ENCODE measurements at places on chromosomes 5 and 9.

DNA sequence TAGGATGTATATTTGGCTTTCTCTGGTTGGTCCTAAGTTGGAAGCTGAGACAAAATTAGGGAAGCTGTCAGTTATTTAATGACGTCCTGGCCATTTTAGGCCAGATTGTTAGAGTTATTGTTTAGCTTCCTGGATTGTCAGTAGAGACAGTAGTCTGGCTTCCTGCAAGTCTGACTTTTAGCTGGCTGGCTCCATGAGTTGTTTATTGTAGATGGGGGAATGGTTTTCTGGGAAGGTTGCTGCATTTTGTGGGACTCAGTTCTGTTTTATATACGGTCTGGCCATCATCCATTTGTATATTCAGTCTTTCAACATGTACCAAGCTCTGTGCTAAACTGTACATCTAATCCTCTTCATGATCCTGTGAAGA is 68.3 kb downstream of the SGCD start:
- no peak for DNase-seq

DNA sequence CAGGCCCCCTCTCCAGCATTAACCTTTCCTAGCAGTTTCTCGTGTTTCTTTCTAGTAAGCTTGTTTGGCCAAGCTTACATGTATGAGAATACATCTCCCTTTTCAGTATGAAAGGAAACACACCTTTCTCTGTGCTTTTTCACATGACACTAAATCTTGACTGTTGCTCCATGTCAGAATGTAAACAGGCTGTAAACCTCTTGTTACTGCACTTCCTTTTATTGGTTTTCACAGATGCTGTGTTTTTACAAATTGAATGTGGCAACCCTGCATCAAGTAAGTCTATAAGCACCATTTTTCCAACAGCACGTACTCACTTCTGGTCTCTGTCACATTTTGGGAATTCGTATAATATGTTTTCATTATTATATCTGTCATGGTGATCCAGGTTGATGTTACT is 2.2 kb upstream of the CANX start:
- no peak for DNase-seq

- no peak for DNase-seq
These were observed 9.1 kb upstream of the RFK start for GRCh38 chr9:76403352-76403751.

- no peak for DNase-seq
These were observed 57.3 kb downstream of the UBE2QL1 start for GRCh38 chr5:6505783-6506557.

DNA sequence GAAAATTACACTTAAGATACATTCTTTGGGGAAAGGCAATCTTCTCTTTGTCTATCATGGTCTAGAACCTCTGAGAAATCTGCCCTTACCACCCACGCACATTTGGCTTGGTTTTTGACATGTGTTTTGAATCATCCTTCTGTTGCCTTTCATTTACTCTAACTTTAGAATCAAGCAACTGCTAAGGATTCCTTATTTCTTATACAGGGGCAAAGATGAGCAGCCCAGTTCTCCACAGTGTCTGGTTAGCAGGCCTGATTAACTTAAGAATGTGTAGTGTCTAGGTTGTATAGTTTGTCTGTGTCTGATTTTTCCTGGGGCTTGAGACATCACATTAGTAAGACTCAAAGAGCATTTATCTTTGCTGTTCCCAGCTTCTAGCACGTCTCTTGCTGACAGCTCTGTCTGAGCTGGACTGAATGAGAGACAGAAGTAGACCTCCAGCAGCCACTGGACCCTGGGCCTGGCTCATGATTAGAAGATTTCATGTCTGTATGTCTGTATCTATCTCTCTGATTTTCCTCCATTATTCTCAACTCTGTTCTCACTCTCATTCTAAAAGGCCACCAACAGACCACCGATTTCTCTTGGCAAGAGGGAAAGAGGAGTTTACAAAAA is 31.8 kb upstream of the PCA3 start:
- DNase-seq = no peak

DNA sequence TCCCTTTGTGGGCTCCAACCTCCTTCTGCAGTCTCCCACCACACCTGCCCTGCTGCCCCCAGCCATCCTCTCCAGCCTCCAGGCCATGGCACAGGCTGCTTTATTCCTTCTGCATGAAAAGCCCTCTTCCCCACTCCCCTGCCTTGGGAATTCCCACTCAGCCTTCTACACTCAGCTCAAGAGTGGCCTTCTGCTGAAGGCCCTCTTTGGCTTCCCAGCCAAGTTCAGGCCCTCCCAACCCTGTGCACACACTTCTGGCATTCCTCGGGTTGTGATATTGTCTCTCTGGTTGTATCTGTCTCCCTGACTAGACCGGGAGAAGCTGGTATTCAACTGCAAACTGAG is 5.7 kb downstream of the SHB start:
- DNase-seq = no peak

DNA sequence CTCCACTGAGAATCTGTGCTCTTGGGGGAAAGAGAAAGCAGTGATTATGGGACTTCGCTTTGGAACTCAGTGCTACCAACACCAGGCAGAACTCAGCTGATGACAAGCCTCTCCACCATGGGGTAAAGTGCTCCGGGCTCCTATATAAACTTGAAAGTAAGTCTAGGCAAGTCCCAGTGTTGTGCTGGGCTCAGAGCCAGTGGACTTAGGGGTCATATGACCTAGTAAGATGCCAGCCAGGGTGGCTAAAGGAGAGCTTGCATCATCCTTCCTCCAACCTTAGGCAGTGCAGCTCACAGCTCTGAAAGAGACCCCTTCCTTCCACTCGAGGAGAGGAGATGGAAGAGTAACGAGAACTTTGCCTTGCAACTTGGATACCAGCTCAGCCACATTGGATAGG is 35.1 kb upstream of the FREM1 start:
- DNase-seq = no peak

DNA sequence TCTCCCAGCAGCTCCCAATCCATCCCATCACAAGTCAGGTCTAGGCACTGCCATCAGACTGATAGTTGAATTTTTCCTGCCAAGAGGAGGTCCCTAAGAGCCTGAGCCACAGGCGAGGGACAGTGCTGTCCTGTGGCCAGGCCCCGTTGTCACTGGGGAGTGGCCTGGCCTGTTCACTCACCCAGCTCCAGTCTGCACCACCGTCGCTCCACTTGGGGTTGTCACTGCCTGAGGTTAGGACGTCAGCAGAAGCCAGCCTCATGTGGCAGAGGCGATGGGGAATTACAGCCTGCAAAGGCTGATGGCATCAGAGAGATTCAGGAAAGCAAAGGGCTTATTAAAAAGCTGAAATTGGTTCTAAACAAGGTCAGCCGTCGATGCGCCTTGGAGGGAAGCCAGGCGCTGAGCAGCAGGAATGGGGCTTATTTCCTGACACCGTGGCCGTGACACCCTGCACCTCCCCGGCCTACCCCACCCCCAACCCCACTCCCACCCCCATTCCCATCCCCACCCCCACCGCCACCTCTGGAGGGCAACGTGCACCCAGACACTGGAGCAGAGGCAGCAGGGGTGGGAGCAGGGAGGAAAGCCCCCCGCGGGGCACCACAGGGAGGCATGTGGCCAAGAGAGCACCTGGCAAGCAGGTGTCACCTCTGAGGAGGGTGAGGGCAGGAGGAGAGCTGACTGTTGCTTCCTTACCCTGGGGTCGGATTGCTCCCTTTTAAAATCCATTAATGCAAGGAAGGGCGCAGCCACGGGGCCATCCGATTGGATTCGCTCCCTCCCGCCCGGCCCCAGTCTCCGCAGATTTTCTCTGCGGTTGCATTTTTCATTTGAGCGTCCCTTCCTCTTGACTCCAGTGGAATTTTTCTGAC is 3.1 kb upstream of the DBH start:
- DNase-seq = no peak

DNA sequence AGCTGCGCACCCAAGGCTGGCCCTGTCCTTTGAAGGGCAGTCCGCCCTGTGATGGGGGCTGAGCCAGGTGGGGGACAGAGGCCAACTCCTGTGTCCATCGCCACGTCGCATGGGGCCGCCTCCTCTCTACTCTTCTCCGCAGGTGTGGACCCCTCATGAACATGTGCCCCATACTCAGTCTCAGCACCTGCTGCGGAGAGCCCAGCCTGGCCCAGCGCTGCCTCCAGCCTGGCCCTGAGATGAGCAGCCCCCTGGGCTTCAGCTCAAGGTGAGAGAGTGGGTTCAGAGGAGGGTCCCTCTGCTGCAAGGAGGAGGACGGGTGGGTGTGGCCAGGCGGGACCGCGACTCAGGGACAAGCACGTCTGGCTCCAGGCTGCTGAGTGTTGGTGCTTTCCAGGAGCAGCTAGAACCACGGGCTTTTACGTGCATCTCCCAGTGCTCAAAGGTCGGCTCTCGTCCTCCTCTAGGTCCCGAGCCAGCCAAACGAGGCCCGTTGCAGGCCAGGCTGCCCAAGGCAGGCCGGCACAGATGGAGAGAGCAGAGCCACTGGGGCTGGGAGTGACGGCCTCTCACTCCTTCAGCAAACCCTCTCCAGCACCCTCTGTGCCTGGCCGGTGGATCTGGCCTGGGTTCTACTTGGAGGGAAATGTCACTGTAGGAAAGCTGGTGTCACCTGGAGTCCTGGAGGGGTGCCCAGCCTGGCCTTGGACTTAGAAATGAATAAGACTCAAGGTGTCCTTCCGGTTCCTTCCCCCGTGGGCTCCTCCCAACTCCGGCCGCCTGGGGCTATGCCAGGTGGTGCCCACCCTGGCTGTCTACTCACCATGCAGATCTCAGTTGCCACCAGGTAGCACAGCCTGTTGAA is 48.9 kb upstream of the RNF130 start:
- no peak for DNase-seq

DNA sequence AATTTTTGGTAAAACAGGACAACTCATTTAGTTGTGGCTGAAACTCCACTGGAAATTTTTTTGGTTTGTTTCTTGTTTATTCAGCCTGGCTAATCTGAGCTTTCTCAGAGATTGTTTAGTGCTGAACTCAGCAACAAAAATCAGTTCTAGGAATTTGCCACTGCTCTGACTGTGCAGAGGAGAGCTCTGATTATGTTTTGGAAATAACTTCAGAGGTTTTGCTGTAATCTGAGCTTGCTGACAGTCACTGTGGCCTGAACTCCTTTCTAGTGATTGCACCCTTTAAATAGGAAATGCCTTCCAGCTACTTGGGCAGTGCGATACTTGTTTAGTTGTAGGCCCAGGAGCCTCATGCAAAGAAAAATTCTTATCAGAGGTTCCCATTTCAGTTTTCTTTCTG is 60.2 kb downstream of the OSTF1 start:
- no peak for DNase-seq

- no peak for DNase-seq
These were observed 55.8 kb downstream of the FBXO4 start for GRCh38 chr5:41980870-41981269.

GRCh38 chr5:149585910-149586309 is 4.6 kb downstream of the ARHGEF37 start:
- no peak for DNase-seq

GRCh38 chr9:111360881-111361280 is 30.9 kb upstream of the OR2K2 start:
- DNase-seq = no peak

DNA sequence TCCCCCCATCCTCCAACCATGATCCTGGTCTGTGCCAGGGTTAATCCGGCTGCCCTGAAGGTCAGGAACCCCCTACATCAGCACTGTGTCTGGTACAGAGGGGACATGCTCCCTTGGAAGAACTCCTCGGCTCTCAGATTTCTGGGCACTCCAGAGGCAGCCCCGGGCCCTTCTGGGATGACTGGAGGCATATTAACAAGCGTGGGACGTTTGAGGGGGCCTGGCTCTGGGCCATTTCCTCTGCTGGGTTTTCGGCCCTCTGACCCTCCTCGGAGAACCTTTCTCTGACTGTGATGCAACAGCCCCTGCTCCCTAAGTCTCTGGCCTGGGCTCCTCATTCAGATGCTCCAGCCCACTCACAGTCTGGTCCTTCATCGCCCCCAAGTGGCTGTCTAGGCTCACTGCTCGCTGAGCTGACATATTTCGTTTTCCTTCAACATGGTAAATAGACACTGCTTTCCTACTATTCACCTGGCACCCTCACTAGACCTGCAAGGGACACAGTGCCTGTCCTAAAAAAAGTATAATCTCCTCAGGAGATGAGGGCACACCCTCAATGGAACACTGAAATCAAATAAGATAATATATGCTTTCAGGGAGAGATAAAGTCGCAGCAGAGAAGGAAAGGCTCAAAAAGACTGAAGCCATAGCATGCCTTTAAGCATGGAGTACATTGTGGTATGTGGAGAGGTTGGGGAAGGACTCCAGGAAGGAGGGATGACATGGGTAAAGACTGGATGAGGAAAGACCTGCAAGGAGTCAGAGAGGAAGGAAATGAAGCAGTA is 404.7 kb upstream of the TRPC7 start:
- no peak for DNase-seq

DNA sequence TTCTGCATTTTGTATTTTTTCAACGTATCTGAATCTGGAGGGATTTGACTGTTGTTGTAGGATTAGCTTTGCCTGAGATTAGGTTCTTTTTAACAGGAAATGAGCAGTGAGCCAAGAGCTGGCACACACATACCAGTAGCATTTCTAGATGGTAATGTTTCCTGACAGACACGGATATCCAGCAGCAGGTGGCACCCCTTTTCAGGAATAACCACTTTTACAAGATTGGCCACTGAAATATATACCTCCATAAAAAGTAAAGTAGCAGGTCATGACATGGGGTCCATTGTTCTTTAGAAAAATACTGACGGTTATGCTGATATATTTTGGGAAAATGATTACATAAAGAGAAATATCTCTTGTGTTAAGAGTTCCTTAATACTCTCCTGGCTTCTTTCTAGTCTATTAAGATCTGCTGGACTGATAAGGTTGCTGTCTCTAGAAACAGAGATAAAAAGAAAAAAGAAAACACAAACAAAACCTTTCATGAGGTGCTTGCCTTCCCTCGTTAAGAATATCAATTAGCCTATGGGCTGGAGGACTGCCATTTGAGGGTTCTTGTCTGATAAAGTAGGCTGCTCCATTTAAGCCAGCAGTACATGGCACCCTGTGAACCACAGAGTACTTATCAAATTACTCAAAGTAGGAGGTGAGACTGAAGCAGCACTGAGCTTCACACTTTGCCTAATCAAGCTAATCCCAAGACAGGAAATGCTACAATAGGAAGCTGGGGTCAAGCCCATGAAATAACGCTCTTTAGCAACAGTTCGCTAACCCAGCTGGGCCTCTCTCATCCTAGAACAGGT is 101.6 kb upstream of the PCA3 start:
- no peak for DNase-seq

- DNase-seq = no peak
These were observed 503 bp upstream of the GDNF start for GRCh38 chr5:37840053-37841034.

Measured in stimulated activated CD4-positive, alpha-beta T cell treated with anti-CD3 and anti-CD28 coated beads, Interleukin-4, amount 100 ng/mL, for 1 hour (primary cell).